ENCODE measurements at places on chromosomes 3 and 15.

GRCh38 chr3:420584-420983 lies 224.0 kb downstream of the CHL1 start:
- no peak for DNase-seq

GRCh38 chr15:88647351-88648105 lies 8.7 kb downstream of the ISG20 start:
- no peak for DNase-seq

- no peak for DNase-seq
Observed at GRCh38 chr3:172290457-172290856, 157.8 kb downstream of the GHSR start.

DNA sequence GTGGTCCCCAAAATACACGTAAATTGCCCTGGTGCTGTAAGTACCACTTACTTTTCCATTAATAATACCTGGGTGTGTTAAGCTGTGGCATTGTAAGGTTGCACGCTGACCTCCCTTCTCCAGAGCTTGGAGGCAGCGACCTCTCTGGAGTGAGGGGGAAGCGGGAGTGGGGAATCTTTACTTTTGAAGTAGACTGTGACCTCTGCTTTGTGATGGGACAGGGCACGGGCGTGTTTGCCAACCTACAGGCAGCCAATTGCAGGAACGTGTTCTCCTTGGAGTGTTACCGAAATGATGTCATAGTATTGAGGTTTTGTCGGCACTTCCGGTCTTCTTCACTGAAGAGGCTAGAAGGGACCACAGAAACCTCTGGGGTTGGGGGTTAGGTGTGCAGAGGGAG lies 227.3 kb upstream of the C2CD4B start:
- no peak for DNase-seq

DNA sequence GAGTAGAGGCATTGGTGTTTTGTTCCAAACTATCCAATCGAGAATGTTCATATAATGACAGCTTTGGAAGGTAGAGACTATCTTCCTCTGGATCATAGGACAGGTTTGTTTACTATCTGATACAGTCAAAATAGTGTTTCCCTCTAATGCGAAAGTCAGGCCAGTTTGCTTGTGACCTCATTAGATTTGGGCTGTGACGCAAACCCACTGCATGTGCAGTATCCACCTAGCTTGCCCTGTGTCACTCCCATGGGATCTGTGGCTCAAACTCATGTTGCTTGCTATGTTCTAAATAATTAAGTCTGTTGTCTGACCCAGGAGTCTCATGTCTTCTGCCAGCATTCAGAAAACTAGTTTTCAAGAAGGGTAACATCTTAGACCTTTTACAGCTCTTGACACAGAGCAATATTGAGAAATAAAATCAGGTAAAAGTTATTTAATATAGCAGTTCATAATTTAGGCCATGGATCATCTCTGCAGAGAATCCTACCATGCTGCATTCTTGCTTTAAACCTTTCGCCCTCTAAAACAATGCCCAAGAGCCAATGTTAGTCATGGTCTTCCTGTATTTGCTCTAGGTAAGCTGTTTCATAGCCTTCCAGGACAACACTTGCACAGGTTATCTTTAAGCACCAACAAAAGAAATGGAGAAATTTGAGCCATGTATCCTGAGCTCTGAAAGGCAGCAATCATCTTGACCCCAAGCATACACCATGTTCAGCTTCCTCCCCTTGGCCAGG lies 26.4 kb downstream of the NIT2 start:
- DNase-seq: no peak

DNA sequence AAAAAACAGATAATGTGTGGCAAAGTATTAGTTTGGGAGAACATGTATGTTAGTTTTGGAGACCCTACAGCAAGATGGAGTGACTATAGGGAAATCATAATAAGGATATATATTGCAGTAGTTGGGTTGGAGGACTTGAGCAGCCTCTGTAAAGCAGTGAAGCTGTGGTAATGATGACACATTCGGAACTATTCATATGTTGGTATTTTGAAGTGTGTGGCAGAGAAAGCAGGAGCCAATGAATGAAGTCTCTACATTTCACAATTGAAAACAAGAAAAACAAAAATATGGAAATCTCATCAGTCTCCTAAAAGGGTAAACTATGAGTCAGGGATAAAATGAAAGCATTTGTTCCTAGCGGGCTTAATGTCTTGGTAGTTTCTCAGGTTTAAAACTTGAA lies 645.9 kb downstream of the OTOL1 start:
- peak; percentile 62 for DNase-seq

DNA sequence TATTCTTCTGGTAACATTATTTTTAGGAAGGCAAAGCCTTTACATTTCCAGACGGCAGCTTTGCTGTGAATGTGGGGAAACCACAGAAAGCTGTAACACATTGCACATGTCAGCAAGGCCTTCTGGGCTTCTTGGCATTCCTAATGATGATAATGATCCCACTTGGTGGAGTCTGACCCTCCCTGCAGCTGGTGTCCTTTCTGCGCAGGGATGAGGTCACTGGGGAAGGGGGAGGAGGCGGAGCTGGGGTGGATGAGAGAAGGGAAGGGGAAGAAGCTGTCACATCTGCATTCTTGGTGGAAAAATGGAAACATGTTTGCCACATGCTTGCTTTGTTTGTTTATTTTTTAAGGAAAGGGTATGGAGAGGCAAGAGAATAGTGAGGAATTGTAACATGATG lies 68.6 kb downstream of the FILIP1L start:
- DNase-seq: peak; percentile 94

- no peak for DNase-seq
Observed at GRCh38 chr3:136293279-136293678, 43.1 kb downstream of the PCCB start.

DNA sequence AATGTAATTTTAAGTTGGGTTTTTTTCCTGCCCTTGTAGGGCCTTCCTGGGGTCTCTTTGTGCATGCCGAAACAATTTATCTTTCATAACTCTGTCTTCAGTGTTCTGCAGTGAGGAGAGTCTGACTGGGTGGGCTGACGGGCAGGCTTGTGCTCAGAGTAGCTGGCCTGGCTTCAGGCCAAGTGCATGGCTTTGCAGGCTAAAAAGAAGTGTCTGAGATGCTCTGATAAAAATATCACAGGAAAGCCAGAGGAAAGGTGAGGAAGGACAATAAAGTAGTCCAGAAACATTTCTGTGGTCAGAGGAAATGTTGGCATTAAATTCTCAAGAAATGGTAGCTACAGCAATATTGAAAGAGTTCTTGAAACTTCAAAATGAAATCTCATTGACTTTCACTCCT lies 25.5 kb downstream of the ST3GAL6 start:
- no peak for DNase-seq

DNA sequence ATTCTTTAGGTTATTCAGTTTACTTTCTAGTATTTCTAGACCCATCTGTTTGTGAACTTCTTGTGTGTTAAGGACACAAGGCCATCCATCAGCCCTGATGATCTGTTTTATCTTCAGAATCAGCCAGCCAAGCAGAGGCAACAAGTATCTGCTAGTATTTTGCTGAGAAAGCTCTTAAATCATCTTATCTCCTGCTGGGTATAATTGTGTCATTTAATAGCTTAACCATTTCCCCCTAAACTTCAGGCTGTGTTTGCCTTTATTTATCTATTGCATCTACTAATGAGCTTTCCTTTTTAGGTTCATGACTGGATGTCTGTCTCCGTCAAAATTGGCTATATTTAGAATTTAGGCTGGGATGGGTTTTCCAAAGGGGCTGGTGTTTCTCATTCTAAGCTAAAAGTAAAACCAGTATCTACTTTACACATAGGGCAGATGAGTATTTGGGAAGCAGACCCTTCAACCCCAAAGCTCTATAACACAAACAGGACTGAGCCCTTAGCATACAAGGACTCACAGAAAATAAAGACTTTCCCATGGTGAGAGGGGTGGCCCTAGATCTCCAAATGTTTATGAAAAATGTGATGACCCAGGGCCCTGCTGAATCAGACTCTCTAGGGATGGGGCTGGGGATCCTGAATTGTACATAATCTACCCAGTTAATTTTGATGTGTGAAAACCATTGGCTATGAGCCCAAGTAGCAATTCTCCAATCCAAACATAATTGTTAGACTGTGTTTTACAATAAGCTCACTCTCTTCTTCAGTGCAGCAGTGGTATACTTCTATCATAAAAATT lies 65.3 kb upstream of the PSMD6 start:
- DNase-seq: no peak

DNA sequence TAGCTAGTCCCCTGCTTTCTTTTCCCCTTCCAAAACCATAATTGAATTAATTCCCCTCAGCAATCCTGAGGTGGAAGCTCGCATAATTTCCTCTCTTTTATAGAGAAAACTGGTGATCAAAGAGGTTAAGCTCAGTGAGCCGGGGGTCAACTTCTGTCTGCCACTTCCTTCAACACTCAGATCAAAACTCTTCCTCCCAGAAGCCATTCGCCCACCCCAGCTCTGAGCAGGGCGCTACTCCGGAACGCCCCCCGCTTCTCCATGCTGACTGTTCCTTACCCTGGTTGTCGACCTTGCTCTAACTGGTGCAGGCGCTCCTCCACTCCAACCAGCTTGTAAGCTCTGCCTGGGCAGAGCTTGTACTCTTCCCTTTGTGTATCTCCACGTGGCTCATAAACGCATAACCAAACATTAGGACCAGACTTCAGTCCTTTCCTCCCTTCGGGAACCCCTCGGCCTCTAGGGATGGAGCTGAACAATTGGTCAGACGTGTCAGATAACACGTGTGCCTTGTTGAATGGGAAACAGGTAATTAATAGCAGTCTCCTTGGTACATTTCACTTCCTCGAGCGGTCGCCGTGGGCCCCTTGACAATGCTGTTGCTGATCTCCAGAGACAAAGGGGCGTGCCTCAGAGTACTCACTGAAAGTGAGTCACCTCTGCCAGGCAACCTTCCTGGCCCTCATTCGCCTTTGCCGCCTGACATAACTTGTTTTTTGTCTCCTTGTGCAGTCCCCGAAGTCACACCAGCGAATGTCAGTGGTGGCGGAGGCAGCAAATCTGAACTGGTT lies 71.8 kb downstream of the IL5RA start:
- DNase-seq: no peak

DNA sequence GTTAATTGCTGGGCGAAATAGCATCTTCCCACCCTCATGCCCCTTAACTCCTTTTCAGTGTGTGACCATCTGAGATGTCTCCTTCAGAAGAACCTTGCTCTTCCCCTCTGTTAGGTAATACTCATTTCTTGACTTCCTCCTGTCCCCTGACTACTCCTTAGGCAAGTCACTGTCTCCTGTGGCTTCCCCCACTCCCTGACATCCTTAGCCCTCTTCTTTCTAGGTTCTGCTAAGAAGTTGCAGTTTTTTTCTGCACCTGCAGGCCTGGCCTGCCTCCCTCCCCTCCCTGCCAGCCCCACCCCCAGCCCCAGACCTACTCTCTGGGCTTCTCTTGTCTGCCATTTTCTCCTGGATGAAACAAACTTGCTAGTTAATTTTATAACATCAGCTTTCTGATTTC lies 15.2 kb upstream of the EID1 start:
- DNase-seq: no peak

GRCh38 chr15:38482572-38482971 lies 28.6 kb downstream of the FAM98B start:
- DNase-seq: no peak

- DNase-seq: no peak
Observed at GRCh38 chr3:40337136-40338108, 27.9 kb downstream of the EIF1B start.

GRCh38 chr15:69806287-69806915 lies 291.3 kb downstream of the TLE3 start:
- no peak for DNase-seq

DNA sequence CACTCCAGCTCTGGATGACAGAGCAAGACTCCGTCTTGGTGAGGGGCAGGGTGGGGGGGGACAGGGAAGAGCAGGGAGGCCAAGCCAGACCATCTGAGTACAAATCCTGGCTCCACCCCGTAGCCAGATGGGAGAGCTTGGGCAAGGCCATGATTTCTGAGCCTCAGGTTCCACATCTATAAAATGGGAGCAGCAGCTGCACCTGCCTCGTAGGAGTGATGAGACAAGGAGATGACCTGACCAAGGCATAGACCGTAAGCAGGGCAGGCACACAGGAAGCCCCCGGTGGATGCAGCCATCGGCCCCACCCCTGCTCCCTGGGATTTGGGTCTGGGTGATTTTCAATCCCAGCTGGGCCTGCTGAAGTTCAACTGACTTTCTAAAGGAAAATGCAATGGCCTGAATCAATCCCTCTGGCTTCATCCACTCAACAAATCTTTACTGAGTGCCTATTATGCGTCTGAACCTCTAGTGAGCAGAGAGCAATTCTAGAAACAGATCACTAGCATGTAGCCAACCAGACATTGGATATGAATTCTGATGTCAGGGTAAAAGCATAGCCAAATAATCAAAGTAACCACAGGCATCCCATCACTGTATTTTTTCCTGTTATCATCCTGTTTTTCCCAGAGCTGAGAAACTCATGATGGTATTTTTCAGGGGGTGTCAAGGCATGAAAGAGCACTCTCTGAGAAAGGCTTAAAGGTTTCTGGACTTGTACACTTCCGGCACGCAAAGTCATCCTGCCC lies 141.2 kb downstream of the NUP210 start:
- DNase-seq: no peak

DNA sequence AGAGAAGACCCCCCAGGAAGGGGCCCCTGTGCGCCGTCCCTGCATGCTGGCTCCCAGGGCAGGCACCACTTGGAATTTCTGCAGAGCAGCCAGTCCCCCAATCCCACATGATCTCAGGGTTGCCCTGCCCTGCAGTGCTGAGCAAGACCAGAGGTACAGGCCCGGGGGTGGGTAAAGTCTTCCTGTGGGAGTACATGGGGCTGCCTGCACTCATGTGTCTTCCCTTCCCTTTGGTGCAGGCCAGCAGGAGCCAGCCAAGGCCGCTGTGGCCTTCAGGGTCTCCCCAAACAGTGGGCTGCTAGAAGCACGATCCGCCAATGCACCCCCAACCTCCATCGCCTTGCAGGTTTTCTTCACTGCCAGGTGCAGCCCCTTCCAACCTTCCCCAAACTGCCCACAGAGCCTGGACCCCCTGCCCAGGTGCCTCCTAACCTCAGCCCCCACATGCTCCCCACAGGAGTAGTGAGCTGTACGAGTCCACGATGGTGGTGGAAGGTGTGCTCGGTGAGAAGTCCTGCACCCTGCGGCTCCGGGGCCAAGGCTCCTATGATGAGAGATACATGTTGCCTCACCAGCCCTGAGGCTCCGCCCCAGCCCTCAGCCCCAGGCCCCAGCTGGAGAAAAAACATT lies 15.0 kb downstream of the ACAA1 start:
- DNase-seq: no peak

- no peak for DNase-seq
Observed at GRCh38 chr3:176935194-176935888, 261.9 kb downstream of the TBL1XR1 start.

DNA sequence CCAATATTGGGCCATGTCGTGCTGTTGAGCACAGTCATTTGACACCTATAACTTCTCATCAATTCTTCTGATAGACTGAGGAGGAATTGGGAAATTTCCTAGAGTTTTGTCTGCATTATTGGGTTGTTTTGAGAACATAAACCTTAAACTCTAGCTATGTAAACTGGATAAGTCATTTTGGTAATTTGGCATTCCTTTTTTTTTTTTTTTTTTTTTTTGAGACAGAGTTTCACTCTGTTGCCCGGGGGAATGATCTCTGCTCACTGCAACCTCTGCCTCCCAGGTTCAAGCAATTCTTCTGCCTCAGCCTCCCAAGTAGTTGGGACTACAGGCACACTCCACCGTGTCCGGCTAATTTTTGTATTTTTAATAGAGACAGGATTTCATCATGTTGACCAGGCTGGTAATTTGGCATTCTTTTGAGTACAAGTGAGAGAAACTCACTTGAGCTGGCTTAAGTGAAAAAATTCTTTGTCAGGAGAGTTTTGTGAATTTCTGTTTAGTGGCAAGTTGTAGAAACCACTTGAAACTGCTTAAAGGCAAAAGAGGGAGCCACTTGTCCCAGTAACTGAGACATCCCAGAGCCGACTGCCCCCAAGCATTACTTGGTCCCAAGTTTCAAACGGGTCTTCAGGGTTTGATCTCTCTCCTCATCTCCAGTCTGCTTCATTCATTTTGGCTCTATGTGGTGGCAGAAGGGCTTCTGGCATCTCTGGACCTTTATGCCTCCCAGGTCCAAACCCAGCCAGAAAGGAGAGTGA lies 34.9 kb downstream of the FLNB start:
- DNase-seq: no peak

Data from HS-27A (cell line).